ENCODE measurements at places on chromosomes 12 and 14. TPM values are rescaled to one million over a fixed set of nuclear protein-coding genes. Genes with fewer than 3 reads are reported as not detected.

RBP5 gene
- total RNA-seq, result 1.0 TPM

GPRC5A gene
- total RNA-seq, result 3.4 TPM

BIN2 gene
- total RNA-seq, result not detected

CNTN1 gene
- total RNA-seq, result 0.46 TPM

DNA sequence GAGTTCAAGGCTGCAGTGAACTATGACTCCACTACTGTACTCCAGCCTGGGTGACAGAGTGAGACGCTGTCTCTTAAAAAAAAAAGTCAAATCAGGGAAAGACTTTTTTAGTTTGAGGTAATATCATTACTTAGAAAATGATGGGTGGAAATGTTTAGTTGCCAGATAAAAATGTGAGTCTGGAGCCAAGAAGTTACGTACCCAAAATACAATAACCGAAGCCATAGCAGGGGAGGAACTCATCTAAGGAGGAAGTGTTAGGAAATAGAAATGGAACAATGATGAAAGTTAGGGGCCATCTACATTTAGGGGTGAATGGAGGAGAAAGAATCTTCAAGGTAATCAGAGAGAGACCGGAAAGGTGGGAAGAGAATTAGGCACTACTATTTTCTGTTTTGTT, 98.8 kb downstream of the DACT1 start:
- H3K4me3 ChIP-seq, result no peak overlapping the region
- no peaks in the 10 kb centered on the region for H3K36me3 ChIP-seq
- no peak for DNase-seq
- H3K27me3 ChIP-seq, result no peaks in the 10 kb centered on the region

DNA sequence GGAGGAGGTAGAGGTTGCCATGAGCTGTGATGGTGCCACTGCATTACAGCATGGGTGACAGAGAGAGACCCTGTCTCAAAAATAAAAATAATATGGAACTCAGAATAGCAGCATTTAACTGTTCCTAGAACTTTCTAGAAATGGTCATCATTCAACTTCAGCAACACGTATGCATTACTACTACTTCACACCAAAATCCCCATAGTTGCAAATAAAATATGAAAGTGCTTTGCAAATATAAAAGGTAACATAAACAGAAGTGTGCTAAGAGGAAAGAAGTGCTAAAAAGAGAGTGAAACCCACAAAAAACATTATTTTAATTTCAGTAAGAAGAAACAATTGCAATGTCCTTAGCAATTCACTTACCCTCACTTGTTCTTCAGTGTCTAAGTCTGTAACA, 169.7 kb upstream of the NUDT4 start:
- no peak for DNase-seq
- no peaks in the 10 kb centered on the region for H3K4me1 ChIP-seq
- H3K27me3 ChIP-seq, result peaks cover 2% of the 10 kb centered on the region
- no peak overlapping the region for H3K27ac ChIP-seq

DNA sequence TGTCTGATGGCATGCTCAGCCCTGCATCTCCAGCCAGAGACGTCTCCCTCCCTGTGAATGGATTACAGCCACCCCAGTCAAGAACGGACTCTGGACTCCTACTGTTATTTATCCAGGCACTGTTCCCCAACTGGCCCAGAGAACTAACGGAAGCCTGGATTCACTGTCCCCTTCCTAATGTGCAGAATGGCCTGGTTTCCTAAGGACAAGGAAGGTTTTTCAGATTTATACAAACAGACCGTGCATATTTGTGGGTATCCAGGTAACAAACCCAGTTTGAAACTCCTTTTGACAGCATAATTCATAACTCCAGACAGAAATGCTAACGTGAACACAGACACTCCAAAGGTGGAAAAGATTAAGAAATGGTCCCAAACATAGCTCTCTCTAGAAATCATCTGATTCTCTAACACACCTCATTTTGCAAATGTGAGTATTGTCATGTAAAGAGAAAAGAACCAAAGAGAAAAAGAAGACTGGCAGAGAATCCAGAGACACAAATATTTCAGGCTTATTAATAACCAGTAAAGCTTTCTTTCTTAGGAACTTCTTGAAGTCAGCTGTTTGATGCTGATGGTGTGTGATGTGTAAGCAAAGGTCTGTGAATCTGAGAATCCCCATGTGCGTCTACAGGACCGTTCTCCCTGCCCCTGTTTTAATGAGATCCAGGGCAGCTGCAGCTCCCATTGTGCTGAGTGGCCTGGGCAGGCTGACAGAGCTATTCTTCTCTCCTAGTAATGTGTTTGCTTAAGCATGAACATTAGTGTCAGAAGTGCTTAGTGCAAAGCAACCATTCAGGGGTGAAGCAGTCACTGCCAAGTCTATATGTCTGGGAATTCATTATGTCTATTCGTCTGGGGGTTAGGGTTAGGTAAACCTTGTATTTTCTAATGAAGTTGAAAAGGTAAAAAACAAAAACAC, 86.8 kb upstream of the HIF1A start:
- no peak overlapping the region for H3K4me3 ChIP-seq
- H3K27ac ChIP-seq, result peak overlapping the region; percentile 86
- DNase-seq, result no peak
- H3K36me3 ChIP-seq, result no peaks in the 10 kb centered on the region
- peaks cover 5% of the 10 kb centered on the region for H3K27me3 ChIP-seq
- H3K4me1 ChIP-seq, result peaks cover 42% of the 10 kb centered on the region

GRCh38 chr12:76259660-76260389, 88.4 kb downstream of the BBS10 start:
- no peak for DNase-seq
- peaks cover 7% of the 10 kb centered on the region for H3K4me1 ChIP-seq
- H3K4me3 ChIP-seq, result no peak overlapping the region

DNA sequence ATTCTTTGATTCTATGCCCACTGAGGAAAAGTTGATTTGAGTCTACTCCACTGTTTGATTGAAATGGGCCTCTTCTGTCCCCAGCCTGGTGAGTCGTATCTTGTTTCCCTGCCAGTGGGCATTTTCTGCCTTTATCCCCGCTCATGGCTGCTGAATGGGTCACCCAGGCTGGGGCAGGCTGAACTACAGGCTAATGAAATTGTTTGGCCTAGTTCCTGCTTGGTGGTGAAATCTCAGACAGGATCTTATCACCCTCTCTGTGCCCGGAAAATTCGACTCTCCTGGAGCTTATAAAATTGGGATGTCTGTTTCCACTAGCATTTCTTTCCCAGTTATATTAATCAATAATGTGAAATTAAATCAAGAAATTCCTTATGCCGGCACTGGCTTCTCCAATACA, 65.0 kb downstream of the CHST11 start:
- H3K4me1 ChIP-seq, result peaks cover 35% of the 10 kb centered on the region
- DNase-seq, result no peak
- H3K4me3 ChIP-seq, result no peak overlapping the region

GRCh38 chr12:55935738-55936151, 4.8 kb downstream of the DGKA start:
- peaks cover 32% of the 10 kb centered on the region for H3K4me1 ChIP-seq
- no peak for DNase-seq
- H3K27me3 ChIP-seq, result peaks cover 18% of the 10 kb centered on the region
- H3K36me3 ChIP-seq, result peaks cover 20% of the 10 kb centered on the region

DNA sequence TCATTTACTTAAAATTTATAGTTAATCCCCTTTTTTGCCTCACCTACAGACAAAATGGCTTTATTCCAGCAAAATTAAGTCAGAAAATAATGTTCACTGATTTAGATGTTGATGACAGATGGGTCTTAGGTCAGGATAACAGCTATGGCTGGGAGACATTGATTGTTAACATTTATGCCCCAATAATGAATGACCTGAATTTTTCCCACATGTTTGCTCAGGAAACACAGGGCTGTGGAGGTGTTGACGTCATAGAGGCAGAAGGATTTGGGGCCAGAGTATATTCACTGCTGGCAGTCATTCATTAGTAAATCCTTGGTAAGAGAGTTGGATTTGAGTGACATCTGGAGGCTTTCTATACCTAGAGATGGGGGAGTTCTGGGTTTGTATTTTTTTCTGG, 121.3 kb downstream of the PDE3A start:
- no peak overlapping the region for H3K4me3 ChIP-seq
- DNase-seq, result no peak
- H3K27ac ChIP-seq, result no peak overlapping the region
- H3K4me1 ChIP-seq, result peaks cover 5% of the 10 kb centered on the region
- no peaks in the 10 kb centered on the region for H3K36me3 ChIP-seq
- H3K27me3 ChIP-seq, result no peaks in the 10 kb centered on the region

DNA sequence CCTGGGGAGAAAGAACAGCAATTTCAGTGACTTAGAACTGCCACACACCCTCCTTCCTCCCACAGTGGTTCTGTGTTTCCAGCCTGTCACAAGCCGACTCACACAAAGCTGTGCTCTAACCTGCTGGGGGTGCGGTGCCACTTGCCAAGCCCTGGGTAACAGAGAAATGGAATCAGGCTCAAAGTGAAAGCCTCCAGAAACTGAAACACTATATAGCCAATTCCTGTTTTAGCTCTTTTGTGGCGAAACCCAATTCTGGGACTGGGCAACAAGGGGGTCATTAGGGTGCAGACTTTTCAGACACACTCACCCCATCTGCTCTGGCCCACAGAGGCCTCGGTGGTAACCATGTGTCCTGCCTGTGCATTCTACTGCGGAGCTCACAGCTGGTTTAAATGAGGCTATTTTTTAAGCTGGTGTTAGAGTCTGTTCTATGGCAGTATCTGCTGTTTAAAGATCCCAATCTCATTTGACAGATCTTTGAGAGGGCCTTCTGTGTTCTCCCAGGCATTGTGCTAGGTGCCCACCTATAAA, 15.2 kb upstream of the ACTR6 start:
- no peak for DNase-seq
- H3K27me3 ChIP-seq, result no peaks in the 10 kb centered on the region
- H3K36me3 ChIP-seq, result no peaks in the 10 kb centered on the region
- H3K4me1 ChIP-seq, result peaks cover 4% of the 10 kb centered on the region
- H3K27ac ChIP-seq, result no peak overlapping the region

GRCh38 chr12:121908702-121909101, 9.7 kb upstream of the CFAP251 start:
- DNase-seq, result no peak
- H3K27ac ChIP-seq, result no peak overlapping the region
- H3K4me1 ChIP-seq, result no peaks in the 10 kb centered on the region
- H3K4me3 ChIP-seq, result peak overlapping the region; percentile 73
- H3K36me3 ChIP-seq, result peaks cover 15% of the 10 kb centered on the region

GRCh38 chr12:2982361-2982760, 23.2 kb downstream of the TEAD4 start:
- H3K27me3 ChIP-seq, result peaks cover 8% of the 10 kb centered on the region
- H3K27ac ChIP-seq, result no peak overlapping the region

DNA sequence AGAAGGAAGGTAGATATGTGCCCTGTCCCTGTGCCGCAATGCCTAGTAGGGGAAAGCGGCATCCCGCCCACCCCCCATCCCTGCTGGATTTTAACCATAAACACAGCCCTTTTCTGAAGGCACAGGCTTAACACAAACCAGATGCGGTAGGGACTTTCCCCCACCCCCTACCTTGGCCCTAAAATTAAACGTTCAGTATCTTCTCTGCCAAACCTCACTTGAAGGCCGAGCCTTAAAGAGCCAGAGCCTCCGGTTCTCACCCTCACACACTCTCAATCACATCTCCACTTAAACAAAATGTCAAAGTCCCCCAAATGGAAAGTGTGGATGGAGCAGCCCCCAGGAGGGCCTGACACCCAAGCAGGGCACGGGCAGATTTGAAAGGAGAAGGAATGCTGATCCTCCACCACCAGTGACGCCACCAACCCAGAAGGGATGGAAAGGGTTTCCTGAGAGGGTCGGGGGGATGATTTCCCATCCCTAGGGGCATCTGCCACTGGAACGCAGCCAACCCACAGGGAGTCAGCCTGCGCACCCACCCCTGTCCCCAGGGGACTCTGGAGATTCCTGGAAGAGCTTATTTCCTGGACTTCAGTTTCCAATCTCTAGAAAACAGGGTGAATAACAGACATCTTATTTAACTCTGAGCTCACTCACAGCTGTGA, 26.4 kb downstream of the ACTN1 start:
- H3K27me3 ChIP-seq, result peaks cover 4% of the 10 kb centered on the region
- DNase-seq, result no peak
- H3K27ac ChIP-seq, result peak overlapping the region; percentile 71
- peaks cover 10% of the 10 kb centered on the region for H3K36me3 ChIP-seq

GRCh38 chr12:124334976-124335375, 40.1 kb downstream of the RFLNA start:
- no peak overlapping the region for H3K4me3 ChIP-seq
- DNase-seq, result no peak
- no peak overlapping the region for H3K27ac ChIP-seq
- no peaks in the 10 kb centered on the region for H3K4me1 ChIP-seq

DNA sequence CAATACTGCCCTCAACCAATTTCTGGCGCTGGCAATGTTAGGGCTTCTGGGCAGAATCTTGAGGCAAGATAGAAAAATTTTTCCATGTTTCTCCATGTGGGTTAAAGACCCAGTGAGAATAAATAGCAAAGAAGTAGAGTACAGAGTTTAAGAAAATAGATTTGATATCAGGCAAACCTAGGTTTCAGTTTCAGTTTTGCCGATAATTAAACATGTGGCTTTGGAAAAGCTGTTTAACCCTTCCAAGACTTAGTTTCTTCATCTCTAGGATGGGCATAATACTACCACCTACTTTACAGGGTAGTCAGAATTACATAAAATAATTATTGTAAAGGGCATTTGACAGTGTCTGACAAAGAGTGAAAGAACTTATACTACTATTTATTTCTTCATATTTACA, 360.4 kb downstream of the PCNX1 start:
- H3K4me3 ChIP-seq, result no peak overlapping the region
- no peak overlapping the region for H3K27ac ChIP-seq
- no peaks in the 10 kb centered on the region for H3K27me3 ChIP-seq
- H3K36me3 ChIP-seq, result no peaks in the 10 kb centered on the region

- no peak overlapping the region for H3K27ac ChIP-seq
- peaks cover 11% of the 10 kb centered on the region for H3K4me1 ChIP-seq
- H3K4me3 ChIP-seq, result peak overlapping the region; percentile 37
- DNase-seq, result no peak
These were observed 96.2 kb upstream of the FGD4 start for GRCh38 chr12:32303174-32303549.

DNA sequence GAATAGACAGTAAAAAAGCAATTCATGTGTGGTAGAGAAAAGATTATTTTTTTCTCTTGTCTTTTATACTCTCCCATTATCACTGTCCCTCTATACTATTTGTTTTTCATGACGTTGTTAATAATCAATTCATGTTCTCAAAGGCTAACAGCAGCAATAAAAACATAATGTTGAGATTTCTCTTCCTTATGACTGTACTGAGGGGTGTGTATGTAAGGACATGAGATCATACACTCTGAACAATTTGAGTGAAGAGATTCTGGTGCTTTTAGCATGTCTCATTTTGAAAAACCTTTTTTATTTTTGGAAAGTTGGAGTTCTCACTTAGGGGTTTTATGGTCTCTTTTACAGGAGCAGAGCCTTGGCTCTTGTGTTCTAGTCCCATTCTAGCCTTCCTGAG, 3.8 kb upstream of the TSPAN8 start:
- H3K4me3 ChIP-seq, result no peak overlapping the region
- H3K27ac ChIP-seq, result no peak overlapping the region
- peaks cover 2% of the 10 kb centered on the region for H3K4me1 ChIP-seq
- peaks cover 3% of the 10 kb centered on the region for H3K27me3 ChIP-seq
- DNase-seq, result no peak
- peaks cover under 1% of the 10 kb centered on the region for H3K36me3 ChIP-seq
